Uterus (tissue), 4 donors: ENCODE measurements at places on chromosomes 11 and 22.

DNA sequence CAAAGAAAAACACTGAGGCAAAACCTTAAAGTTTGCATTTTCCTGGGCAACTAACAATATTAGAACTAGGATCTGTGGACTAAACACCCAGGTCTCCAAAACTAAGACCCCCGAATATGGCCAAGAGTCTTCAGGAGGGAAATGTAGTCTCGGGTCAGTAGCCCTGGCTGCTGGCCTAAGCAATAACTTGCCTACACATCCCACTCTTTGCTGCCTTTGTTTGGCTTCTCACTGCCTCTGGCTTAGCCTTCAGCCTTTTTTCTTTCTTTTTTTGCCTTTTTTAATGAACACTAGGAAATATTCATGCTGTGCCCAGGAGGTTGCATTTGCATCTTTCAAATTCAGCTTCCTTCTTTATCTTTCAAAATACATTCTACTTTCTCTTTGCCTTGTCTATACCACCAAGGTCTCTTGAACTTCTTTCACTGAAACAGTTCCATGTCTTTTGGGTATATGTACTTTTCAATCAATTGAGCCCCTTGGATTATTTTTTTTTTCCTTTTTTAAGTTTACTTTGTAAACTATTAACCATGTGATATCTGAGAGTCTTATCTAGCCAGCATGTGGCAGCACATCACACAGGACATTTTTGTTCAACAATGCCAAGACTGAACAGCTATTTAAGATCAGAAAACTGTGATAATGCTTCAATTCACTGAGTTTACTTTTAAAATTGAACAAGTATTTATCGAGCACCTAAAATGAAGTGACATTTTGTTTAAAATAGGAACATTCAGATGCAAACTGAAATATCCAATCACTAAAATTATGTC lies 165.0 kb upstream of the TRPC6 start:
- DNase-seq = no peak

- DNase-seq = no peak
Measured at GRCh38 chr11:47503227-47503626, 49.7 kb downstream of the CELF1 start.

DNA sequence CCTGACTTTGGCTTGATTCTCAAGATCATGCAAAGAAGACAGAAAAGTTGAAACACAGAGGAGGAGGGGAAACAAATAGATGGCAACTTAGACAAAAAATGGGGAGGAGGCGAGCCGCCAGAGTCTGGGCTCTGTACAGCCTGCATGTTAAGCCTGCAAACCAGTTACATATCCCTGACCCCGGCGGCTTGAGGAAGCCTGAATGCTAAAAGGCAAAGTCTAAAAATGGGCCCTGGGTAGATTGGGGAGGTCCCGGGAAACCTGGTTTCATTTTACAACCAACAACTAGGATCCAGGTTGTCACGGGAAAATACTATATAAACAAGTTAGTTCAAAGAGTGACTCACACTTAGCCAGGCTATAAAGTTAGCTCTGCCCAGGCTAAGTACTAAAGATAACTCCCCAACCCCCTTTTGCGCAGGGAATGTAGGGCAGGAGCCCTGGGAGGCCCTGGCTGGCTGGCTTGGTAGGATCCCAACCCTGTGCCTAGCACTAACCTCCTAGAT lies 18.8 kb upstream of the ZBTB16 start:
- DNase-seq = peak; percentile 54

DNA sequence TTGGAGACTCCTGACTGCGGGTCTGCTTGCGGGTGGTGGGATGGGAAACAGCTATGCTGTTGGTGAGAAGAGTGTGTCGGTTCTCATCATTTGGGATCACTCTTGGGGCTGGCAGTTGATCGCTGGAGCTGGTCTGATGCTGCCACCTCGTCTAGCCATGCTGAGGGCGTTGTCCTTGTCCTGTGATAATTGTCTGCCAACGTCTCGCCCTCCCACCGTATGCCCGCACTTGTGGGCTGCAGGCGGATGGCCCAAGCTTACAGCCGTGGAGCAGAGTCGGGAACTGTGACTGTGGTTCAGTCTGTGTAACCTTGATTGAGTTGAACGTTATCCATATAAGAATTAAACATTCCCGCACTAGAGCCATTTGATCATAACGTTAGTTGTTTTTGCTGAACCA lies 204.4 kb downstream of the TBC1D22A start:
- DNase-seq = no peak

DNA sequence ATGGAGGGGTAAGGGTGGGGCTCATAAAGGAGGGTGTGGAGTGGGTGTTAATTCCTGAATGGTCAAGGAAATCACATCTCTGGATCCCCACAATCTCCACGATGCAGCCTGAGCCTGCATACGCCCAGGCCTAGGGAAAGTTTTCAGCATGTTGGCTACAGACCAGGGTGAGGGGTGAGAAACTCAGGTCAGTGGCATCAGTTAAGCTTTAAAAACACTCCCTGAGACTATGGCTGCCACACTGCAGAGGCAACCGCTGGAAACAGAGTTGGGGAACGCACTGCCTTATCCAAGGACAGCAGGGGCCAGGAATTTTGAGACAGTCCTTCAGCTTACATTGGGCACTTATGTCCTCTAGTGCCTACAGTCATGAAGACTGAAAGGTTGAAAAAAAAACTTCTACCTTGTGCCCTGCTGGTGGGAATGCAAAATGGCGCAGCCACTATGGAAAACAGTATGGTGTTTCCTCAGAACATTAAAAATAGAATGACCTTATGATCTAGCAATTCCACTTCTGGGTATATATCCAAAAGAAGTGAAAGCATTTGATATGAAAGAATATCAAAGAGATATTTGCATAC lies 19.7 kb downstream of the DKK3 start:
- no peak for DNase-seq

- no peak for DNase-seq
Measured at GRCh38 chr11:61333550-61334433, 764 bp downstream of the TKFC start.

DNA sequence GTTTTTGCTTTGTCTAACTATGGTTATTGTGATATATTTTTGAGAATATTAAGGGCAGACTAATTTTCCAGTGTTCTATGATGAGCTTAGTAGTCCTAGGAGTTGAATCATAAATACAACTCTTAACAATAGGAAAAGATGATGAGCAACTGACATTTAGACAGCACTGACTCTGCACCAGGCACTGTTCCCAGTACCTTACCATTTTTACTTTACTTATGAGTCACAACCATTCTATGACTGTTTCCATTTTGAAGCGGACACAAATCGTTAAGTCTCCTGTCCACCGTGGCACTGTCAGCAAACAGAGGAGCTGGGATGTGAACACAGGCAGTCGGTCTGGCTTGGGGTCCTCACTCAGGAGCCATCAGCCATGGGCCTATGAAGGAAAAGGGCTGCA lies 3.4 kb upstream of the SCGB2A2 start:
- DNase-seq = no peak

GRCh38 chr22:48368975-48369525 lies 1458.6 kb downstream of the BRD1 start:
- no peak for DNase-seq

GRCh38 chr11:2132246-2132645 lies 6.9 kb downstream of the IGF2 start:
- no peak for DNase-seq

GRCh38 chr22:23176645-23177027 lies 3.7 kb upstream of the BCR start:
- no peak for DNase-seq

GRCh38 chr22:27299181-27300085 lies 502.1 kb downstream of the MN1 start:
- DNase-seq = no peak

DNA sequence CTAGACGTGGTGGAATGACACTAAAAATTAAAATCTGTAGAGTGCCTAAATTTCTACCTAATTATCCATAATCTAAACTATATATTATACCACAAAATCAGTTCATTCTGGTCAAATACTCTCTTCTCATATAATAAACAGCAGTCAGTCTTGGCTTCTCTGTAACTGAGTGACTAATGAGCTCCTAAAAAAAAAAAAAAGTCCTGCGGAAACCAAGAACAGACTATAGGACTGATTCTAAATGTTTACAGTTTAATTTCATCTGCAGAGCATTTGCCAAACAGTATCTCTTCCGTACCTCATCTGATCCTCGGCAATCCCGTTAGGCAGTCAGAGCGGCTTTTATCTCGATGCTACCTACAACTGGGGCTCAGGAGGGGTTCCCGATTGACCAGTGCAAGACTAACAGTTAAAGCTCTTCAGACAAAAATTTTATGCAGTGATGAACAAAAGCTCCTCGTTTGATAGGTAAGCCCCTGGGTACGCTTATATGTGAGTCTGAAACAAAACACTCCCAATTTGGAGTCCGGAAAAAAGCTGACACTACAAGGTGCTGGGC lies 686 bp downstream of the KIF18A start:
- no peak for DNase-seq

- no peak for DNase-seq
Measured at GRCh38 chr11:103652013-103652412, 384.4 kb upstream of the DDI1 start.

DNA sequence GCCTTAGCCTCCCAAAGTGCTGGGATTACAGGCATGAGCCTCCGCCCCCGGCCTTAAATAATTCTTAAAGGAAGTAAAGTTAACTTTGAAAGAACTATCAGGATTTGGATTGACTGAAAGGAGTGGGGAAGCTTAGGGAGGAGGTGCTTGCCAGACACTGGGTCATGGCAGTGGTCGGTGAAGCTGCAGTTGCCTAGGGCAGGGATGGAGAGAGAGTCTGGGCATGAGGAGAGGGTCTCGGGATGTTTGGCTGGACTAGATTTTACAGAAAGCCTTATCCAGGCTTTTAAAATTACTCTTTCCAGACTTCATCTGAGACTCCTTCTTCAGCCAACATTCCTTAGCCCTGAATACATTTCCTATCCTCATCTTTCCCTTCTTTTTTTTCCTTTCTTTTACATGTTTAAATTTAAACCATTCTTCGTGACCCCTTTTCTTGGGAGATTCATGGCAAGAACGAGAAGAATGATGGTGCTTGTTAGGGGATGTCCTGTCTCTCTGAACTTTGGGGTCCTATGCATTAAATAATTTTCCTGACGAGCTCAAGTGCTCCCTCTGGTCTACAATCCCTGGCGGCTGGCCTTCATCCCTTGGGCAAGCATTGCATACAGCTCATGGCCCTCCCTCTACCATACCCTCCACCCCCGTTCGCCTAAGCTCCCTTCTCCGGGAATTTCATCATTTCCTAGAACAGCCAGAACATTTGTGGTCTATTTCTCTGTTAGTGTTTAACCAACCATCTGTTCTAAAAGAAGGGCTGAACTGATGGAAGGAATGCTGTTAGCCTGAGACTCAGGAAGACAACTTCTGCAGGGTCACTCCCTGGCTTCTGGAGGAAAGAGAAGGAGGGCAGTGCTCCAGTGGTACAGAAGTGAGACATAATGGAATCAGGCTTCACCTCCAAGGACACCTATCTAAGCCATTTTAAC lies at the start of gene NNMT:
TSS of gene NNMT (plus strand) at position 724 of the 929 bp plus-strand sequence. CDS start at position 882, 158 bp downstream.
- peak; percentile 74 for DNase-seq

- no peak for DNase-seq
Measured at GRCh38 chr11:118106789-118107335, 20.1 kb upstream of the SMIM35 start.

DNA sequence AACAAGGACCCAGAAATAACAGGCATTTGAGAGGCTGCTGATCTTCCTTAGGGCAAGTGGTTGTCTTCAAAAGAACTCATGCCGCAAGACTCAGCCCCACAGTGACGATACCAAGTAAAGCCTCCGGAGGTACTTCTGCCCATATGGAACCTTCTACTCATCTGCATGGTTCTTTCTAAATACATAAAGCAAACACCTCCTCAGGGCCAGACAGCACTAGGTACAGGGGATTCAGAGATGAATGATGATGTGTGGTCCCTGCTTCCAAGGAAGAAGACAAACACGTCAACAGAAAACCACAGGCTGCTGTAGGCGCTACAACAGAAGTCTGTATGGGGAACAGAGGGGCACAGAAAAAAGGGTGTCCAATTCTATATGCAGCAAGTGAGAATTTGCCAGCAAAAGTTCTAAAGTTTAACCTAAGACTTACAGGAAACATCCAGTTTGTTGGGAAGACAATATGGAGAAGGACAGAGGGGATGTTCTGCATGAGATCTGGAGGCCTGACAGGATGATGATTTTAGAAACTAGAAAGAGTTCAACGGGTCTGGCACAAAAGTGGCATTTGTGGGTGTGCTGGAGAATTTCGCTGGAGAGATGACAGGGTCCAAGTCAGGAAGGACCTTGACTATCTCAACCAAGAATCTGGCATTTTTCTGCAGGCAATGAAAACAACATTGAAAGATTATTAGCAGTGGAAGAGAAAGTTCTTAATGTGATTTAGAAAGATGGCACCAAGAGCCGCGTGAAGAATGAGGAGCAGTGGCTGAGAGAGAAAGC lies 23.7 kb downstream of the JAML start:
- DNase-seq = no peak

DNA sequence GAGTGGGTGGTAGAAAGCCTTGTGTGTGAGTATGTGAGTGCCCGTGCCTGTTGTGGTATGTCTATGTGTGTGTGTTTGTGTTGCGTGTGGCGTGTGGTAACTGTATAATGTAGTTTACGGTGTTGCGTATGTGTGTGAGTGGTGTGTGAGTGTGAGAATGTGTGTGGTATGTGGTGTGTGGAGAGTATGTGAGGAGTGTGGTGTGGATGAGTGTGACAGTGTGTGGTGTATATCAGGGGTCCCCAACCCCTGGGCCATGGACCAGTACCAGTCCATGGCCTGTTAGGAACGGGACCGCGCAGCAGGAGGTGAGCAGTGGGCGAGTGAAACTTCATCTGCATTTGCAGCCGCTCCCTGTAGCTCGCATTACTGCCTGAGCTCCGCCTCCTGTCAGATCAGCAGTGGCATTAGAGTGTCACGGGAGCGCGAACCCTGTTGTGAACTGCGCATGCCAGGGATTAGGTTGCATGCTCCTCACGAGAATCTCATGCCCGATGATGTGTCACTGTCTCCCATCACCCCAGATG lies 5.7 kb downstream of the UPK3A start:
- no peak for DNase-seq

- no peak for DNase-seq
Measured at GRCh38 chr11:1988667-1989317, 8.8 kb downstream of the H19 start.

- DNase-seq = no peak
Measured at GRCh38 chr22:30327864-30328345, 1.2 kb upstream of the TBC1D10A start.
